ENCODE measurements at places on chromosomes 5 and 9.

DNA sequence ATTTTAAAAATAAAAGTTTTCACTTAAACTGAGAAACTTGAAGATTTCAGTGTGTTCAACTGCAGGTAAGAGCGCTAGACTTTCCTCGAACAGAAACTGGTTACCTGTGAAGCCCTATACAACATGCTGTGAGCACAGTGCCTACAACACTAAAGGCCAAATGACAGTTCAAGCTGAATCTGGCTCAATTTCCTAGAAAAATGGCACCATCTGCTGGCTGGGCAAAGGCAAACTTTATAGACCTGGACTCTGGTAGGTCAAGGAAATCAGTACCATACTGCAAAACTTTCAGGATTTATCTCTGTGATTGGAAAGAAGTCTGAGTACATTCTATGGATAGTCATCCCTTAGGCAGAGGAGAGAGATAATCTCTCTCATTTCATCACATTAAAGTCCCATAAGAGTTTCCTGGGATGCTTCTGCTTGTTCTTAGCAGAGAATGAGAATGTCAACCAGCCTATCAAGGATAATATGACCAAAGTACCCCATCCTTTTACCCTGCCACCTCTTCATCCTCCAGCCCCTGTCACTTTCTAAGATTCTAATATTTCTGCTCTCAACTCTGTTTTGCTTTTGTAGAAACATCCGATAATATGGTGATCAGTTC lies 31.8 kb upstream of the FOXB2 start:
- no peak for DNase-seq

DNA sequence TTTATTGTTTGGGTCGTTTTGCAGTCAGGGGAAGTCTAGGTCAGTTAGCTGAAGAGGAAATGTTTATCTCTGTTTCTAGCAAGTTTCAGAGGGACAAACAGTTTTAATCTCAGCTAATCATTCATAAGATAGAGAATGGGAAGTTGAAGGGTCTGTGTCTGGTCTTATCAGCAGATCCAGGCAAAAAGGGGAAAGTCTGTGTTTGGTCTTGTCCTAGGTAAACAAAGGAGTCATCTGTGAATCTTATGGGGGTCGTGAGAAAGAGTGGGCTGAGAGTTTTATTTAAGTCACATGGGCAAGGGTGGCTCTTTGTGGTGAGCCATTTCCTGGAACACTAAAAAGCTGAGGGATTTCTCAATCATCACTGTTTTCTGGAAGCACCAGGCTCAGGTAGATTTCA lies 5.6 kb upstream of the SNCAIP start:
- no peak for DNase-seq

- DNase-seq = no peak
Observed at GRCh38 chr9:69223605-69224004, 49.5 kb downstream of the TJP2 start.

DNA sequence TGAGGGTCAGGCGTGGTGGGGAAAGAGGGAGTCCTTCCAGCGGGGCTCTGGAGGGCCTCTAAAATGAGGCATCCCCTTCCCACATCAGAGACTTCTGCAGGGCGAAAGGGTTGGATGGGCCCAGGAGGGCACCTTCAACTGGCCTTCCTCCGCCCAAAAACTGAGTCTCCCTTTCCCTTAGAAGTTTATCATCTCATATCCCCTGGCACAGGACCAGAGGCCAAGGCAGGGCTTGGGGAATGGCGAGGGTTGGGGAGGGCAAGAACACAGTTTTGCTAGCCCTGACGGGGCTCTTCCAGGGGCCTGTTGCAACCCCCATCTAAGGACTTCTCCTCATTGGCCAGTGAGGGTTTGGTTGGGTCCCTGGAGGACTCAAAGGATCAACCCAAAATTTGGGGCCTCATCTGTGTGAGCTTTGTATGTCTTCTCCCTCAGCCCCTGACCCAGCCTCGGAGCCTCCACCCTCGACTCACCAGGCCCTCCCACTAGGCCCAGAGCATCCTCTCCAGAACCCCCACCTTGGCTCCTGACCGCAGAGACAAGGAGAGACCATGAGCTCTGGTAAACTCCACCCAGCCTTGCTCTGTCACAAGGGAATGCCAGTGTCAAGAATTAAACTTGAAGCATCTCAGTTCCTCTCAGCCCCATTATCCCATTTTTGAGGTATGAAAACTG lies 24.1 kb downstream of the AQP7 start:
- no peak for DNase-seq

DNA sequence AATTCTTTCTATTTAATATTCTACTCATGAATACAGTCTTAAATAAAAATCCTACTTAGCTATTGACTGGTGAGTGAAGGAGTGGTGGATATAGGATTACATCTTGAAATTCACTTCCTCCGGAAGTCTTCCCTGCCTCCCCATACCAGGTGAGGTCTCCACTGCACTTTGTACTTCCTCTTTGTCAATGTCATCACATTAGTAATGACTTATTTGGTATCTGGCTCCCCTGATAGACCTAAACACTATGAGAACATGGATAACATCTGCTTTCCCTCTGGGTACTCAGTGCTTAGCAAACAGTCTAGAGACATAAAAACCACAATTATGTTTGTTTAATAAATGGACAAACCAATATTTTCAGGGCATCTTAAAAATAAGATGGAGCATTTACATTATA lies 532.1 kb downstream of the PDE4D start:
- DNase-seq = no peak

- no peak for DNase-seq
Observed at GRCh38 chr9:127262602-127263001, 2.0 kb upstream of the GARNL3 start.

DNA sequence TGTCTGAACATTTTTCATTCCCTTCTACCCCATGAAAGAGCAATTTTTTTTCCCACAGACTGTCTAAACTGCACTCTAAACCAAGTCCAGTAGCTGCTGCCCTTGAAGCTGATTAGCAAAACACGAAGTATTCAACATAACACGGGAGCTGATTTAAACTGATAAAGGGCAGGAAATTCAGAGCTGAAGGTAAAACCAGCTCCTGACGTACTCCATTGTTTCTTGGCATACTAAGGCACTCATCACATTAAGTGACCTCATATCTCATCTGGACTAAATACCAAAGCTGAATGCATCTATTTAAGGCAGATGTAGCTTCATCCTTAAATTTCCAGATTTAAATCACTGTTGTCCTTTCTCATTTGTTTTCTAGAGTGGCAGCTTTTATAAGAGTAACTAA lies 12.0 kb downstream of the GDF9 start:
- no peak for DNase-seq

- no peak for DNase-seq
Observed at GRCh38 chr5:110738503-110738811, 350 bp upstream of the SLC25A46 start.

DNA sequence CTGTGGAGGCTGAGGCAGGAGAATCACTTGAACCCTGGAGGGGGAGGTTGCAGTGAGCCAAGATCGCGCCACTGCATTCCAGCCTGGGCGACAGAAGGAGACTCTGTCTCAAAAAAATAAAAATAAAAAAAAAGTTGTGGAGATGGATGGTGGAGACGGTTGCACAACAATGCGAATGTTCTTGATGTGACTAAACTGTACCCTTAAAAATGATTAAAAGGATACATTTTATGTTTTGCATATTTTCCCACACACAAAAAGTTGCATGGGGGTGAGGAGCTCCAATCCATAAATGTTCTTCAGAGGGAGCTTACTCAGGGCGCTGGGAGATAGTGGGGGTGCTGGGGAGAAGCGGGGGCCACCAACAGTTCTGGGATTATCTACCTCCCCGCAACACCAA lies 43.8 kb upstream of the CDKN2AIPNL start:
- DNase-seq = no peak

DNA sequence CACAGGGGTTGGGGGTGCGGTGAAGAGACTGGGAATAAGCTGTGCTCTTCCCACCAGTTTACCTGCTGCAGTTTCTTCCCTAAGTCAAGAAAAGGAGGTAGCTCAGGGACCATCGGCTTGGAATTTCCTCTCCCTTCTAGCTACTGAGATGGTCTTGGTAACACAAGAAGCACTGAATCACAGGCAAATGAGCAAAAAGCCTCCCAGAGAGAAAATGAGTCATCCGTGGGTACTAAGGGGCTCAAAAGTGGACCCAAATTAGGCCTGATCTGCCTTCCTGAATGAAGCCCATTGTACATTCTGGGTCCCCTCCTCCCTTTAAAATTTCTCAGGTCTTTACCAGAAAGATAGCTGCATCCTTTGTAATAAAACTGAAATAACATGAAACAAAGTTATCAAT lies 49.9 kb downstream of the PTPN3 start:
- DNase-seq = no peak

DNA sequence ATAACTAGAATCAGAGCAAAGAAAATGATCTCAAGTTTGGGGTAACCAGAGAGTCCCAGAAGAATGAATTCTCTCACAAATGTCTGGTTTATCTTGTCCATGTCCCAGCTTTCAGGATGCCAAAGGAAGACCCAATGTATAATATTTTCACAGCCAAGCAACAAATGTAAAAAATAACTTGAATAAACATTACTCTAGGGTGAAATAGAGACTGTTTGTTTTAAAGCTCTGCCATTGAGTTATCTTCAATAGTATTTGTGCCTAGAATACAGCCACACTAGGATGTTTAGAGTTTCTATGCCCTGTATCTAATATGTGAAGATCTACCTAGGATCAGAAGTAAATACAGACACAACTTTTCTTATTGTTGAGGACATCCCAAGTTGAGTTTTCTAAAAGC lies at the start of gene OR13C4:
Gene OR13C4, minus strand, starts transcription at position 101 of the 400 bp plus-strand sequence. Its CDS starts 0 bp downstream, at position 101.
- DNase-seq = no peak

DNA sequence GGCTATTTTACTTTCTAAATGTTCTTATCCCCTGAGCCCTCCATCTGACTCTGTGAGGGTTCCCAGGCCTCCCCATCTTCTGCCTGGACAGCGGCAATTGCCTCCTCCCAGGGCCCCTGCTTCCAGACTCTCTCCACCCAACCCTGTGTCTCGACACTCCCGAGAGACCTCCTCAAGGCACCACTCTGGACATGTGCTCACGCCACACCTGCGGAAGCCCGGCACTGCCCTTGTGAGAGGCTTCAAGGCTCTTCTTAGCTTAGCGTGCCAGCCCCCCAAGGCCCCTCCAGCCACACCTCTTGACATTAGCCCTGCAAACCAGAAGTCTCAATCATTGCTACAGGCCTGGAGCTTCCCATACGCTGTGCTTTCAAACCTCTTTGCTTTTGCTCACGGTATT lies 124.1 kb downstream of the CRB2 start:
- no peak for DNase-seq

GRCh38 chr9:89723469-89724100 lies 118.8 kb downstream of the GADD45G start:
- DNase-seq = no peak

DNA sequence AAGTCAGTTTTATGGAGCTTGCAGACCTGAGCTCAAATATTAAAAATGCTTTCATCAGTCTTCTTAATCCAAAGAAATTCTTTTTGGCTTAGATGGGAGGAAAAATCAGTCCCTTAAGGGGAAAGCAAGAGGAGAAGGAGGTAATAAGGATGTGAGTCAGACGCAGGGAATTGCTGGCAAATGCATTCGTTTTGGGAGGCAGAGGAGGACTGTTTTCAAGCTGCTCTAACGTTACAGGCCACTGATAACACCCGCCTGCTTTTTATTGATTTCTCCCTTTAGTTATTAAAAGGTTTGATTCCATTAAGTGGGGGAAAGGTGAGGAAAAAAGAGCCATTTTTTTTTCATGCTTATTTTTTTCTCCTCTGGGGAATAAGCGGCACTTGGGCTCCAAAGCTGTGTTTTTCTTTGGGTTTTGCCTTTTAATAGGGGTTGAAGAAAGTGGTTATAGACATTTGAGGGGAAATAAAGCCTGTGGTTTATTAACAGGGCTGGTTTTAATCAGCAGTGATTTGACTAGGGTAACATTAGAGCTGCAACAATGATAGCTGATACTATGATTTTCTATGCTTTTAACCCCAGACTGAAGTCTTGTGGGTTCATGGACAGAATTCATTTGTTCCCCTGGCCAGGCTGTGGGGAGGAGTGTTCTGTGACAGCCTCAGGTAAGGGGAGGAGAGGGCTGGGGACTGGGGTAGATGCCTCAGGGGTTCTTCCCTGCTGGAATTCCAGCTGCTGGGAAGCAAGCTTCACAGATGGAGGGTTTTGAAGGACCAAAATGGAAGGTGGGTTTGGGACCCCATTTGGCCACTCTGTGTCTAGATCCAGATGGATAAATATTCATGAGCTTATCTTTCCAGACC lies 225.2 kb downstream of the GAS1 start:
- no peak for DNase-seq

DNA sequence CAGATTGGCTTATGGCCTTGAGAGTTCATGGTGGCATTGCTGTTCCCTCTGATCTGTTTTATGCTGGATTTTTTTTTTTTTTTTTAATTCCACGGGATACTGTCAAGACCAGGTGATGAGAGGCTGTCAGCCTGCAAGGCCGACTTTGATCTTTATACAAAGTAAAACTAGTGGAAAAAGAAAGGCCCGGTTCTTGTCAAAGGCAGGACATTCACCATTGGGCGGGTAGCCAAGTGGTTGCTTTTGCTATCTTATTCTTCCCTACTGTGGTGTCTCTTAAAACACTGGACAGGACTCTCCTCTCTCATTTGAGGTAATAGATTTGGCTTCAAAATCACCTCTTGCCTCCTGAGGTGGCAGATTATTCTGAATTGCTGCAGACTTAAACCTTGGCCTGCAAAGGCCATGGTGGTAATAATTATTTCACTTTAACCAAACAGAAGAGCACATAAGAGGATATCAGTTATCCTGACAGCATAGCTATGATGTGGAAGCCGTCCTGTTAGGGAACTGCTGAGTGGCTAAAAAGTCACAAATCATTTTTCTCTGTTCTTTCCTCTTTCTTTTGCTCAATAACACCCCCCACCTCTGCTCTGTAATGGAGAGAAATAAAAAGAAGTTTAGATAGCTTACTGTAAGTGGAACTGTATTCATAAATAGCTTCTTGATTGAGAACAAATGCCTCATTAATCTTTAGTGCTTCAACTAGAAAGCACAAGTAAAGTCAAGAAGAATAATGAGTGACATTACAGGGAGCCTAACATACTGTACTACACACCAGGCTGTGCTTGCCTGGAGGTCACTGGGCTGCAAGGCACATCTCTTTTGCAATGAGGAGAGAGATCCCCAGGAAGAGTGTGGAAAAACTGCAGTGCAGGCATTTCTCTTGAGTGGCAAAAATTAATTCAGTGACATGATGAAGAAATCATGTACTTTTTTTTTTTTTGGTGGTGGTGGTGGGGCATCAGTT lies 275.6 kb downstream of the KDM4C start:
- DNase-seq = no peak

DNA sequence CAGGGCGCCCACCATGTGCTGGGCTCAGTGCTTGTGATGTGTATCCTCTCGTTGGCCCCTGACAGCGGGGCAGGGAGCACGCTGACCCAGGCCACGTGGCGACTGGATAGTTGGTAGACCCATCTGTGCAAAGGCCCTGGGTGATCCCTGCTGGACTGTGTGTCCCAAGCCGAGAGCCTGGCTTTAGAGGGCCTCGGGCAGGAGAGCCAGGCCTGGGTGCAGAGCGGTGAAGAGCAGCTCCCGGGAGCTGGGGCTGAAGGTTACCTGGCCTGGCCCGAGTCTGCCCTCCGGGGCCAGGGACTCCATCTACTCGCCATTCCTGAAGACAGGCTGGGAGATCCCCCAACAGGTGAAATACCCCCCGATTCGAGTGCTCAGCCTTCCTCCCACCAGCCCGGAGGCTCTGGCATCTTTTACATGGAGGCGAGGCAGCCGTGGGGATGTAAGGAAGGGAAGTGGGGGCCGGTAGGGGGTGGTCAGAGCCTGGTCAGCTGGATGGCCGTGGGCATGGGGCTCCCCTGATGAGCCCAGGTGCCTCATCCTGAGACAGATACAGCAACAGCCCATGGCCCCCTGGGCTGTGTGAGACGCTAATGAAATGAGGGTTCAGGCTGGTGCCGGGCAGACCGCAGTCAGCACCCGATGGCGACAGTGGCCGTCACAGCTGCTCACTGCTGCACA lies 19.0 kb downstream of the NCS1 start:
- no peak for DNase-seq
